ENCODE measurements at places on chromosomes 7 and 10.
A peak's percentile ranks its signal among the peaks of the same experiment; 100 is the strongest.

DNA sequence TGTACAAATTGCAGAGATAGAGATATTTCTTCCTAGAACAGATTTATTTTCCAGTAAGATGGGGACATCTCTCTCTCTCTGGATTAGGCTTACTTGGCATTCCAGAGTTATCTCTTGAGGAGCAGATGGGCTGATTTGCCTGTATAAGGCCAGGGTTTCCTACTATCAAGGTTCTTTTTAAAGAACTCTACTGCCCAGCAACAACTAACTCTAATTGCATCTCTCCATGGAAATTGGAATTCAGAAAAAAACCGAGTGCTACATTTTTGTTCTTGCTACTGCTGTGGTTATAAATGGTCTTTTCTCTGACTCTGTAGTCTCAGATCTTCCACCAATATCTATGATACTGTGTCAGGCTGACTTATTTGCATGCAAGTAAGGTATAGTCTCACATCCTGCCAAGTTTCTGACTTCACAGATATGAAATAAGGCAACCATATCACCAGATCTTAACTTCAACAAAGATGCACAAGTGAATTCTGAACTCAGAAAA lies 161.1 kb downstream of the CRPPA start:
- no peak for DNase-seq

DNA sequence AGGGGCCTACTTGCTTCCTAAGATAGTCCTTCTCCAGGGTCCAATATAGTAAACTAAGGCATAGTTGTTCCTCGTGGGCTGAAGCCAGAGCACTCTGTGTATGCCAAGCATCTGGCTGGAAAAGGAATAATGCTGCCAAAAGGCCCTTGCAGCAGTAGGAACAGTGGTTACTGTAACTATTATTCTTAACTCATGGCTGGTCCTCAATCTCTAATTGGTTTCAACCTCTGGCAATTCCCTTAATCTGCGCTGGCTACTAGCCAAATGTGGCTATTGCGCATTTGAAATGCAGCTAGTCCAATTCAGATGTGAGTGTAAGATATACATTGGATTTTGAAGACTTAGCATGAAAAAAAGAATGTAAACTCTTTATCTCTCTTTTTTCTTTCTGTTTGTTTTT lies 27.8 kb upstream of the LBX1 start:
- DNase-seq = no peak

DNA sequence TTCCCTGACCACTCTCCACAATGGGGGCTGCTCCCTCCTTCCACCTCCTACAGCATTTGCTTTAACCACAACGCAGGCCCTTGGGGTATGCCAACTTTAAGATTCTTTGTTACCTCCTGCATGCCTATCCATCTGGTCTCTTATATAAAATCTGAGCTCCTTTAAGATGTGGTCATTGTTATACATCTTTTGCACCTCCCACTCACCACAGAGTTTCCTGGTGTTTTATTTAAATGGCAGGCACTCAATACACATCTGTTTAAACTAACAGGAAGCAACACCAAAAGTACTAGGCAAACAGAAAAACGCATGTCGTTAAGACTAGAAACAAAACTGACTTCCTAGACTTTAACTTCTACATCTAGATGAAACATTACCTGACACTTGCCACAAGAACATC lies 36.3 kb downstream of the SLC25A13 start:
- DNase-seq = no peak

- no peak for DNase-seq
Measured at GRCh38 chr10:46028584-46029460, 1.6 kb downstream of the NCOA4 start.

DNA sequence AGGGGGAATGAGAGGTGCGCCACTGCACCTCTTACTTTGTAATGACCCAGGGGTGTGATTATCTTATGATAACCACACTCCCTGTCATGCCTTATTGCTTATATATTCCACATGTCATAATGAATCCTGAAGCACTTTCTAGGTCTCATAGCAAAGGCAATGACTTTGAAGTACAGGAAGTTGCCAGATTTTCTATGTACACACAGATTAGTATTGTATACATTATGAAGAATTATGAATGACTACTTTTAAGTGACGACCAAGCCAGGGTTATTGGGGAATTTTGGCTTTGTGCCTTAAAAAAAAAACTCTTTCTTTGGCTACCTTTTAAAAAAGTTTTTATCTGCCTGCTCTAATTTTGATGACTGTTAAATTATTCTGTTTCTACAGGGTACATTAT lies 269.6 kb downstream of the MDFIC start:
- DNase-seq = no peak

- peak; percentile 68 for DNase-seq
Measured at GRCh38 chr7:19677180-19677579, 31.7 kb downstream of the POLR1F start.

DNA sequence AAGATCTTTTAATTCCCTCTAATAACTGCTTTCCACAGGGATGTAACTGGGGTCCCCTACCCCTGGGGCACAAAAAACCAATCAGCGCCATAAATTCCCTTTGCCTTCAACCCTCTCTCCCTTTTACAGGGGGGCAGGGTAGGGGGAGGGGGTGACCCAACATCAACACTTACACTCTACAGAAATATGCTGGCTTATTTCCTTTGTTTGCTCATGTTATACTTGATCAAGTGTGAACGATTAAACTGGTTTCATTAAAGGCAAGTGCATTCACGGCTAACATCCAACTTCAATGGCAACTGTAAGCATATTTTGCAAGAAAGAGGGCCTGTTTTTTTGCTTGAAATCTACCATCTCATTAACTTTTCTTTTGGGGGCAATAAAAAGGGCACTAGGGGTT lies 2.9 kb downstream of the CTBP2 start:
- no peak for DNase-seq

- DNase-seq = no peak
Measured at GRCh38 chr7:680411-681127, 45.9 kb upstream of the DNAAF5 start.

DNA sequence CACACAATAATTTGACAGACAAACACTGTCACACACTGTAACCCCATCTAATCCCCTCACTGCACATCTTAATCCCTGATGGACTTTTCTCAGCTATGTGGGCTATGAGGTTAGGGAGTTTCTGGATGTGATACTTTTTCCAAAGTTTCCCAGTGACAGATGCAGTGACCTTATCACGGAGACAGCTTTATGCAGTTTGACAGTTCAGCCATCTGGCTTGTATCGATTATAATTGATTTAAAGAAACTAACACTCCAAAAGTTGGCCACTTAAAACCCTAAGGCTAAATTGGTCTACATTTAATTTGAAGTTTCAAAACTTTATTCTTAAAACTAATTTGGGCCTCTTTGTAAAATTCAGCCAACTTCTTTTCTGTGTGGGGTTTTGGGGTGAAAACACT lies 196.7 kb downstream of the SDK1 start:
- DNase-seq = no peak

DNA sequence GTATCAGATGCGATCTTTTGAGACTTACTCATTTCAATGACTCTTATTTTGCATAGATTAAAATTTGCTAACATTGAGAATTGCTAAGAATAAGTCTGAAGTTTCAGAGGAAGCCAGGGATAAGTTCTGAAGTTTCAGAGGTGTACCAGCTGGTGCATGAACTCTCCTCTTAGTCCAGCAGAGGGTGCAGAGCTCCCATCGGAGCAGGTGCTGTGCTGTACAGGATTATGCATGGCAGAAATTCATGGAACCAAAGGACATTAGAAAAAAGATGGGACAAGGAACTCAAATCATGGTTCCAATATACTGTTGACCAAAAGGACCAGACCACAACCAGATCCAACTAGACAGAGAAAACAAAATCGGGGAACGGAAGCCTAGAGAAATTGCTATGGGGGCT lies 41.9 kb downstream of the MGAM2 start:
- no peak for DNase-seq

DNA sequence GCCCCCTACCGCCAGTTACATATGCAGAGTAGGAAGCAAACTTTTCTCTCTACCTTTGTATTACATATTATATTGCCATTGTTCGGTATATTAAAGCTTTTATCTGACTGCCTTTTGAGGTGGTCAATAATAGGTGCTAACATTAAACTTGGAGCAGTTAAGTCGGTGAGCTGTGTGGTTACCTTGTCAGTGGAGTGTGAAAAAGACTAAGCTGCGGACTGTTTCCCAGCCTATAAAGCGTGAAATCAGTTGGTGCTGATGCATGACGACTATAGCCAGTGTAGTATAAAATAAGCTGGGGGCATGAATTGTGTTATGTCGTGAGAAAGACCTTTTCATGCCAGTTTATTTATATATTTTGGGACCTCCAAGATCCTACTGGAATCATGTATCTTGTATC lies 33.7 kb downstream of the R3HCC1L start:
- DNase-seq = no peak

GRCh38 chr10:88457660-88458059 lies 125.5 kb downstream of the RNLS start:
- no peak for DNase-seq

DNA sequence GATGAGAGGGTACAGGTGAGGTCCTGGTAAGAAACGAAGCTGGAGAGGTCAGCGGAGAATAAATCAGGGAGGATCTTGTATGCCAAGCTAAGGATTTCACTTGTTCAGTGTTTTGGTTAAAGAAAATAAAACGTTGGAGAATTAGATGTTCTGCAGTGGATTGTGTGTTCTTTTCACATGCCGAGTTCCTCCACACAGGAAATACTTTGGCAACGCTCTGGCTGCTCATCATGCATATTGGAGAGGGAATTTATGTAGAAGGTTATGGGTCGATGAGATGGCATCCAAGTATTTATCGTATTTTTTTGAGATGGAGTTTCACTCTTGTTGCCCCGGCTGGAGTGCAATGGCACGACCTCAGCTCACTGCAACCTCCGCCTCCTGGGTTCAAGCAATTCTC lies 11.0 kb downstream of the RPS24 start:
- no peak for DNase-seq

GRCh38 chr7:12754179-12754578 lies 66.7 kb downstream of the ARL4A start:
- no peak for DNase-seq

GRCh38 chr10:119750391-119751230 lies 24.8 kb downstream of the INPP5F start:
- DNase-seq = peak; percentile 56

DNA sequence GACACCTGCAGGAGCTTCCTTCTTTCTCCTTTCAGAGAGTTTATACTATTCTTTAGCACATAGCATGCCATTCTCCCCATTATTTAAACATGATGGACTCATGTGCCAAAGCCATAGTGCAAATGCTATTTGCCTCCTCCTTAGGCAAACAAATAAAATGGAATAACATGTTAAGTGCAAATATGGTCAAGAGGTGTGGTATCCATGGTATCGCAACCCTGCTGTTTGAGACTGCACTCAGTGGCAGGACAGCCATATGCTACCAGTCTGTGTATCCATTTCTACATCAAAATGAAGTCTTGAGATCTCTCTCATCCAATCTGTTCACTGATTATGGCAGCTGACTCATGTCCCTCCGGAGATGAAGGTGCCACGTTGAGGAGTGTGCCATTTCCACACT lies 22.8 kb downstream of the HEPACAM2 start:
- no peak for DNase-seq

DNA sequence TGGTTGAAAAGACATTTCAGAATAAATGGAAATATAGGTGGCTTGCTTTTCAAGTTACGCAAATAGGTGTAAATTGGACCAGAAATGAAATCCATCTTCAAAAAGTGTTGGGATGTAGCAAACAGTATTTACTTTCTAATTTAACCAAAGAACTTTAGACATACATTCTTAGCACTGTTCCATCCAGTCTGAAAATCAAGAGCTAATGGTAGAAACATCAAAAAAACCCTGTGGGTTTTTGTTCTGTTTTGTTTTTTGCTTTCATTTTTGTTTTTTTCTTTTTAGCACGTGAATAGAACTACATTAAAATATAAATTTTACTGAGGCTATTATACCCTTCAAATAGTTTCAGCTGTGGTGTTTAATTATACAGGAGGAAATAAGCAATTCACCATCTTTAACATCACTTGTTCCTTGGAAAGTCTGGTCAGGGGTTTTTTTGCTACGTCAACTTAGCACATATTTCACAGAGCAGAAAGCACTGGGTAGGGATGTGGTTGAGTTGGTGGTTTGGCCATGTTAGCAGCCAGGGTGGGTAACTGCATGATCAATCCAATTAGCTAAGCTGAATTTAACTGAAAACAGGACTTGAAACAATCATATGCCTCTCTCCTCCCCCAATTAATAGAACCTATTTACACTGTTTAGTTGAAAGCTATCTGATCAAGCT lies 275.4 kb upstream of the PFKP start:
- no peak for DNase-seq

DNA sequence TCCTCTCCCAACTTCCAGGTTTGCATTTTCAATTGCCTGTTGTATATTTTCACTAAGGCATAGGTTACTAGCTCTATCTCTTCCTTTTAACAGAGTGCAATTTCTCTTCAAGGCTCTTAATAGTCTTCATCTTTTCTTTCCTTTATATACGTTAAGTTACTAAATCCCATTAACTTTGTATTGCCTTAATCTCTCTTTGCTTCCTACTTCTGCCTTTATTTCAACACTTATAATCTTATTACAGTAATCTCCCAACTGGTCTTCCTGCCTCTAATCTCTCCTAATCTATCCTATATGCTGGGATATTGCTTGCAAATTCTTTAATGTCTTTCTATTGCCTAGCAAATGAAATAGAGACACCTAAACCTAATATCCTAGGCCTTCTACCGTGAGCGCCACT lies 26.1 kb downstream of the ST7 start:
- no peak for DNase-seq

- no peak for DNase-seq
Measured at GRCh38 chr10:126599949-126600682, 70.4 kb downstream of the C10orf90 start.

- no peak for DNase-seq
Measured at GRCh38 chr10:32163071-32163761, 107.0 kb upstream of the KIF5B start.

- no peak for DNase-seq
Measured at GRCh38 chr7:105480931-105481330, 41.1 kb downstream of the PUS7 start.

GRCh38 chr10:93074147-93074596 lies 479 bp downstream of the CYP26A1 start:
- DNase-seq = no peak

GRCh38 chr10:86127274-86127819 lies 239.2 kb downstream of the GRID1 start:
- no peak for DNase-seq

- no peak for DNase-seq
Measured at GRCh38 chr7:118195837-118196474, 12.0 kb downstream of the LSM8 start.

Data from AG09309 (cell line).